BJ (cell line): ENCODE measurements at places on chromosomes 4 and X.

DNA sequence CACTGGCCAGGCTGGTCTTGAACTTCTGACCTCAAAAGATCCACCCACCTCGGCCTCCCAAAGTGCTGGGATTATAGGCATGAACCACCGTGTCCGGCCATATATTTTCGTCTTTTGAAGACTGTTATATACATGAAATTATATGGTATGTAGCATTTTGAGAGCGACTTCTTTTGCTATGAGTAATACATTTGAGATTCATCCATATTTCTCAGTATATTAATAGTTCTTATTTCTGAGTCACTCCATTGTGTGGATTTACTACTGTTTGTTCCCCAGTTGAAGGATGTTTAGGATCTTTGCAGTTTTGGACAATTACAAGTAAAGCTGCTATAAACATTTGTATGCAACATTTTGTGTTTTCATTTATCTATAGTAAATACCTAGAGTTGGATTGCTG is 34.9 kb downstream of the GNL3L start:
- DNase-seq, result no peak

DNA sequence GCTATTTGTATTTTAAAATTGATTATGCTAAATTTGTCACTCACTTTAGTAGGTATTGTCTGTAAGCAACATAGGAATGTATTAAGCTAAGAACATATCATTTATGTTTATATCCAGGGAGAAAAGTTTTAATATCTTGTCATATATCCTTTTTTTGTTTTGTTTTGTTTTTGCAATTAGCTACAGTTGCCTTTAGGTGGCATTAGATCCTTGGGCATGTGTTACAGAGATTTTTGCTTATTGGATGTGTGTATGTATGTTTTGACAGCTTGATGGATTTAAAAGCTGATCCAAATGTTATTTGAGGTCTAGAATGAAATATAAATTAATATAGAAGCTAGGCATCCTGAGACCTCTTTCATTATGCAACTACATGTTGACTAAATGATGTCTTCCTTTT is 36.1 kb upstream of the OTUD4 start:
- no peak for DNase-seq

GRCh38 chr4:152972821-152973628 is 36.9 kb downstream of the FHDC1 start:
- DNase-seq, result peak; percentile 86

DNA sequence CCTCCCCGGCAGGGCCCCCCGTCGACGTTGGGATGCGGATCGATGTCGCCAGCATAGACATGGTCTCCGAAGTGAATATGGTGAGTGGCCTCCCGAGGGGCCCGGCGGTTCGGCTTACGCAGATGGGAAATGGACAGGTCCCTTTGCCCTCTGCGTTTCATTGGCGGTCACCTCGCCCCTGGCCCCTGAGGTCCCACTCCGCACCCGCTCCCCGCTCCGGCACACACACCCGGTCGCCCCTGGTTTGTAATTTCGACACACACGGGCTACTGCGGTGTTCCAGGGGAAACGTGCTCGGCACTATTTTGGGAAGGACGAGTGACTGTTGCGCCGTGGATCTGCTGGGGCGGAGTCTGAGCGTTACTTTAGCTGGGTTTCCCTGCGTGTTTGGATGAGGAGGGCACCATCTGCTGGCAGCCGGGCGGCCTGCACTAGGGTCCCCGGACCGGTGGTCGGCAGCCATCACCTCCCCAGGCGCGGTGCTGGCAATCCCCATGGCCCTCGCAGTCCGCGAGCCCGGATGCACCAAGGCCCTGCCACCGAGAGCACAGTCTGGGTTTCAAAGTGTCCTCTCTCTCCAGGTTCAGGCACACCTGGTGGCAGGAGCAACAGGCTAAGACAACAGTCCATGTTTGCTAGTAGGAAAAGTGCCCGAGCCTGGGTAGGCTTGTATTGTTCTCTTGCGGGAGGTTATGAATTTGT is 1.2 kb downstream of the GABRB1 start:
- no peak for DNase-seq

- no peak for DNase-seq
Observed at GRCh38 chrX:88244066-88244465, 503.0 kb upstream of the CPXCR1 start.

DNA sequence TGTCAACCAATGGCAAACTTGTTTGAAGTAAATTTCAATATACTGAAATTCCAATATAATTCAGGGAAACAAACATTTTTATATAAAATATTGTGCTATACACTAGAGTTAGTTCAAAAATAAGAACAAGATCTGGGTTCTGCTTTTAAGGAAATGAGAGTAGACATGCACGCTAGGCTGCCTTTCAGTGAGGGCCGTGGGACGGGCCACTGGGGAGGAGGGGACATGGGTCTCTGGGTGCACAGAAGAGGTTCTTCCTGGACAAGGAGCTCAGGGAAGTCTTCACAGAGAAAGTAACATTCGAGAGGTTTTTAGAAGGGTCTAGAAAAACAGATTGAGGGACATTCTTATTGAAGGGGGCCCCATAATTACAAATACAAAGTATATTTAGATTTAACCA is 64.4 kb downstream of the SHROOM3 start:
- no peak for DNase-seq
